NCI-H1105 treated with DMSO at 0.1 percent for 48 hours (cell line): ENCODE measurements at places on chromosomes 1 and 21.

DNA sequence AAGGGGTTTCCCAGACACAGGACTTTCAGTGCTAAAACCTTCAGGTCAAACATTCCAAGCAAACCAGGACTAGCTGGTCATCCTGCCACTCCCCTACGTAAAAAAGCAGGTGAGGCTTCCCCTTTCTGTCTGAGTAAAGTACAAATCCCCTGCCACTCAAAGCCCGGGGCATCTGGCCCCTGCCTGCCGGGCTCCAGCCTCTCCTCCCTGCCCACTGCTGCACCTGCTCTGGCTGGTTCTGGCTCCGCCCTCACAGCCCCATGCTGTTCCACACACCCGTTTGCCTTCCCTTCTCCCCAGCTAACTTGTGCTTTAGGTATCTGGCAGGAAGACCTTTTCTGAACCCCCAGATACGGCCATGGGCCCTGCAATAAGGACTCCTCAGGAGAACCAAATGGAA, 23.3 kb upstream of the S100A7 start:
- DNase-seq: peak; percentile 84

DNA sequence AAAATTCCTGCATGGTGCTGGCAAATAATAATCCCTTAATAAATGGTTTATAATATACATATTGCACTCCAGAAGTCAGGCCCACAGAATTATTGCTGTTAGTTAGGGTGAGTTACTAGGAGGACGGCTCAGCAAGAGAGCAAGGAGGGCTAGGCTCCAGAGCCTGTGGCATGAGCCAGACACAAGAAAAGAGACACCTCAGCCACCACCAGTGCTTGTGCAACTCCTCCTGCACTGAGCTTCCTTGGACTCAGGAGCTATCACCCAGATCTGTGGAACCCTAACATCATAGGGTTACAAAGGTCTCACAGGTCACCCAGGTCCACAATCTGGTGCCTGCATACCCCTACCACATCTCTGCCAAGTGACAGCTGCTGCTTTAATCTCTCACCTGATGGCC, 12.8 kb upstream of the LRRC8D start:
- DNase-seq: no peak

GRCh38 chr21:40057331-40057730, 190.1 kb downstream of the PCP4 start:
- DNase-seq: no peak

DNA sequence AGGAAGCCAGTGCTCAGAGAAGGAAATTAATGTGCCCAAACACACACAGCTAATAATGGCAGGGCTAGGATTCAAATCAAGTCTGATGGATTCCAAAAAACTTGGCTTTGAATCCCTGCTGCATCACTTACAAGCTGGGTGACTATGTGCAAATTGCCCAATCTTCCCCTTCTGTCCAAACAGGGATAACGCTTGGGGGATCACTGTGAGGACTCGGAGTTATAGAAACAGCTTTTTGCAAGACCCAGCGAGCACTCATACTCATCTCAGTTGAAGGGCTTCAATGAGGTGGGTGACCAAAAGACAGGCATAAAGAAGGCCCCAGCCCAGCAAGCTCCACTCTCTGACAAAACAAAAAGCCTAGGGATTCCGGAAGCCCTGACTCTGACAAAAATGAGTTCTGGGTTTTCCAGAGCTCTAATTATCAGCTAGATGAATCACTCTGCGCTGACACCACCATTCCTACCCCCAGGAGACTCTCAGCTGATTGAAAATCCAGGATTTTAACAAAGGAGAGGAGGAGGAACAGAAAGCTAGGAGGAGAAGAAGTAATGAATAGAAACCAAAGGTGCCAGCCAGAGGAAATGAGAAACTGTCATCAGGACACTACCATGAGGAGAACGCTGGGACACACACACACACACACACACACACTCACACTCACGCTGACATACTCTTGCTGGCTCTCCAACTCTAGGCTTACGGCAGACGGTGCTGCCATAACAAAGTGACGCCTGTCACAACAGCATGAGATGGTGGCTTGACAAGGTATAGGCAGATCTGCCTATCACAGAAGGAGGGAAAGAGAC, 1.6 kb upstream of the STK40 start:
- DNase-seq: no peak

DNA sequence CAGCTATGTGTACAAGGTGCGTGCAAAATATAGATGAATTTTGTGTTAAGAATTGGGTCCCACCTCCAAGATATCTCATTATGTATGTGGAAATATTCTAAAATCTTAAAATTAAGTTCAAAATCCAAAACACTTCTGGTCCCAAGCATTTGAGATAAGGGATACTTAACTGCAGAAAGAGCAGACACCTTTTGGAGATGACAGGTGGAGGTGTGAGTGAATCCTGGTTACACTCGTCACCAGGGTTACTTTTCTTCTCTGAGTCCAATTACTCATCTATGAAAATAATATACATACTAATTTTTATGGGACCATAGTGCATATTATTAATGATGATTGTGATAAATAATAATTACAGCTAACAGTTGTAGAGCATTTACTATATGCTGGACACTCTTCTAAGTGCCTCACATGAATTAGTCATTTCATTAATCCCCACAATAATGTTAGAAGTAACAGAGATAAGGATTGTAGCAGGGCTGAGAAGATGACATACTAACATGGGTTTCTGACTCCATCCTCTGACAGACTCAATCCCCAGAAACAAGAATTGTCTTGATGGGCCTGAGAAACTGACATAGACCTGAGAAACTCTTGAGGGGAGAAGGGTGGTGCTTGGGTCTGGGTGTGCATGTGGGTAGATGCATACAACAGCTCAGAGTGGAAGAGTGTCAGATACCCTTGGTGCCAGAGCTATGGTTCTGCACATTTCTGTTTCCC, 8.3 kb upstream of the FASLG start:
- no peak for DNase-seq
